ENCODE measurements at places on chromosomes 16 and 17. TPM values are rescaled to one million over a fixed set of nuclear protein-coding genes. Genes with fewer than 3 reads are reported as not detected.

Gene C1QTNF1
- 10.4 TPM for total RNA-seq

Gene BAHCC1
- 12.5 TPM for total RNA-seq

Gene DNASE1L2
- total RNA-seq = 0.85 TPM

Gene EVI2A
- total RNA-seq = 7.4 TPM

Gene PRSS36
- total RNA-seq = 6.4 TPM

- no peak for DNase-seq
Observed at GRCh38 chr16:15686287-15686686, 36.2 kb downstream of the NDE1 start.

DNA sequence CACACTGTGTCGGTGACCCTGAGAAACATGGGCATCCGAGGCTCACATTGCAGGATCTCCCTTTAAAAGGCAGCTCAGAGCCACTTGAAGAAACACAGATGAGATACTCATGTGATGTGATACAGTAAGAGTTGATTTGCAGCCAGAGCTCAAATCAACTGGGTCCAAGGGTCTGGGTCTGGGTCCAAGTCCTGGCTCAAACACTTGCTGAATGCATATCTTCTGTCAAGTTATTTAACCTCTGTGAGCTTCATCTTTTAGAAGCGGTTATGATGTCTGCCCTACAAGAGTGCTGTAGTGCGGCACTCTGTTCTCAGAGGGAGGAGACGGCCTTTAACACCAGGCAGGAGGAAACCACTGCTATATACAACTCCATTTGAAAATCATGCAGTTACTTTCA is 6.4 kb downstream of the KRT38 start:
- DNase-seq = no peak

- peak; percentile 58 for DNase-seq
Observed at GRCh38 chr17:21210411-21211076, 3.4 kb downstream of the TMEM11 start.

DNA sequence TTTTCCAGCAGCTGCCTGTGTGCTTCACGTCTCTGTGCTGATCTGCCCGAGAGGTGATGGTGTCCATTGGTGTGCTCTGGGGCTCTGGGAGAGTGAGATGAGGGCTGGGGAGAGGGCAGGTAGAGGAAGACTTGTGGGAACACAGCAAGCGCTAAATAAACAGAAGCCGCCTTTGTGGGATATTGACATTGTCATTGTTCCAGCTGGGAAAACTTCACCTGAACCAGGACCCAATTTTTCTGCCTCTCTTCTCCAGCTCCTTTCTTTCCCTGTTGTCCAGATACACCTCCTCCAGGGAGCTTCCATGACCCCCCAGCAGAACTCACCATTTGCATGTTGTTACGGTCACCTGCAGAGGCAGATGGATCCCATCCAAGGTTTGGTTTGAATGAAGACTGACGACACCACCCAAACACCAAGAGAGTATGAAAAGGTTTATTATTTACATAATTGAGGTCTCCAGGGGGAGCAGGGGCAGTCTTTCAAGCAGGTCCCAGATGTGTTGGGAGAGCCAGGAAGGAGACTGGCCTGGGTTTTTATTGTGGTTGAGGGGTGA is 3.6 kb upstream of the ITGA3 start:
- peak; percentile 47 for DNase-seq

DNA sequence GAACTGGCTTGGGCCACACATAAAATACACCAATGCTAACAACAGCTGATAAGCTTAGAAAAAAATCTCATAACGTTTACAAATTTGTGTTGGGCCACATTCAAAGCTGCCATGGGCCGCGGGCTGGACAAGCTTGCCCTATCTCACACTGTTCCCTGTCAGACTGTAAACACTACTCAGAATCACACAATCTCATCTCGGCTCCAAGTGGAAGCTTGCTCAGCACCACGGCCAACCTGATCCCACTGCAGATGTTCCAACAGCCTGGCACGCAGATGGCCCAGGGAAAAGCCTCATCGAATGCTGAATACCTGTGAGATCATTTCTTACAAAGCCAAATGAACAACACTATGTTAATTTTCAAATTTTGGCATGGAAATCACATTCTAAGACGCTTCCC is 125.8 kb downstream of the ANKRD11 start:
- no peak for DNase-seq

GRCh38 chr16:4180511-4180910 is 61.4 kb downstream of the SRL start:
- no peak for DNase-seq

- no peak for DNase-seq
Observed at GRCh38 chr17:49592263-49592662, 16.6 kb downstream of the NXPH3 start.

DNA sequence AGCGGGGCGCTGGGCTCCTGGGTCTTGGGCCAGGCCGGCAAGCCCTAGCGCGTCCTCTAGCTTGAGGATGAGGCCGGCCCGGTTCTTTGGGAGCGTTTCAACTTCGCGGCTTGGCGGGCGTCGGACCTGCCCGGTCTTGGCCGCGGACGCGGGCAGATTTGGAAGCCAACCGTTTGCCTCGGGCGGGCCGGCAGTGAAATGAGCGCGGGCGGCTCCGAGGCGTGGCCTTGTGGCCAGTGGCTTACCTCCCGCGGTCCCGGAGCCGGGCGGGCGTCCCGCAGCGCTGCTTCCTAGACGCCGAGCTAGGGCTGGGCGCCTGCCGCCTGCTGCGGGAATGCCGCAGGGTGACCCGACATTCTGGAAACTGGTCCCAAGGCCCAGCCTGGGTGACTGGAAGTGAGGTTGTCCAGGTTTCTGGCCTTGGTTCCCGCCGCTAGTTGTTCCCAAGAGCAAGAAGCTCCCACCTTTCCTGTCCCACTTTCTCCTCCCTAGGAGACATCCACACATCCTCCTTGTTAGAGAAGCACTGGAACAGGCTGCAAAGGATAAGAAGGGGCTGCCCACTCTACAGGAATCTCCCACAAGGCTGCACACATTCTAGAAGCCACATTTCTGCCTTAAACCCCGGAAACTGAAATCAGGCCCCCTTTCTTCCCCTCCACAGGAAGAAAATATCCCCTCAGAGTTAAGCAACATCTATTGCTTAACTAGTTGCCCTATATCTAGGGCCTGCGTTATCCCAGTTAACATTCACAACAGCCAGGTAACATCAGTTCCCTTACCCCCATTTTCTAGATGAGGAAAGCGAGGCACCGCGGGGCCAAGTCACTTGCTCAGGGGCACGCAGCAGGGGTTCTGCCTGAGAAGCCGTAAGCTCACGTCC is 4.5 kb upstream of the CBX8 start:
- no peak for DNase-seq

DNA sequence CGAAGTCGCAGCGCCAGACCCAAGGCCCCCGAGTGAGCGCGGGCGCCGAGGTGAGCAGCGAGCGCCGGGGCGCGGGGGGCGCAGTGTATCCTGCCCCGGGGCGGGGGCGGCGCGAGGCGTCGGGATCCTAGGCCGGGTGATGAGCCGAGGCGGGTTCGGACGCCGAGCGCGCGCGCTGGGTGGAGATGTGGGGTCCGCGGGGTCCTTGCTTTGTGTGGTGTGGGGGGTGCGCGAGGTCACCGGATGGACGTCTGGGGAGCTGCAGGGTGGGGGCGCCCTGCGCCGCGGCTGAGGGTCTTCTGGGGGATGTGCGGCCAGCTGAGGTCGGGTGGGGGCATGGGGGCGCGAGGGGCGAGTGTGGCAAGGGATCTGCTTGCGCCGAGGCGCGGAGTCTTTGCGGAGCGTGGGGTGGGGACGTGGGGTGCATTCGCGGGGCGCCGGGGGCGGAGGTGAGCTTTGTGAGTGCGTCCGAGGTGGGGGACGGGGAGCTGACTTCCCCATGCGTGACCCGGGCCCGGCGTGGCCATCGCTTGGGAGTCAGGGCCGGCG is 560 bp downstream of the RAI1 start:
- peak; percentile 55 for DNase-seq

DNA sequence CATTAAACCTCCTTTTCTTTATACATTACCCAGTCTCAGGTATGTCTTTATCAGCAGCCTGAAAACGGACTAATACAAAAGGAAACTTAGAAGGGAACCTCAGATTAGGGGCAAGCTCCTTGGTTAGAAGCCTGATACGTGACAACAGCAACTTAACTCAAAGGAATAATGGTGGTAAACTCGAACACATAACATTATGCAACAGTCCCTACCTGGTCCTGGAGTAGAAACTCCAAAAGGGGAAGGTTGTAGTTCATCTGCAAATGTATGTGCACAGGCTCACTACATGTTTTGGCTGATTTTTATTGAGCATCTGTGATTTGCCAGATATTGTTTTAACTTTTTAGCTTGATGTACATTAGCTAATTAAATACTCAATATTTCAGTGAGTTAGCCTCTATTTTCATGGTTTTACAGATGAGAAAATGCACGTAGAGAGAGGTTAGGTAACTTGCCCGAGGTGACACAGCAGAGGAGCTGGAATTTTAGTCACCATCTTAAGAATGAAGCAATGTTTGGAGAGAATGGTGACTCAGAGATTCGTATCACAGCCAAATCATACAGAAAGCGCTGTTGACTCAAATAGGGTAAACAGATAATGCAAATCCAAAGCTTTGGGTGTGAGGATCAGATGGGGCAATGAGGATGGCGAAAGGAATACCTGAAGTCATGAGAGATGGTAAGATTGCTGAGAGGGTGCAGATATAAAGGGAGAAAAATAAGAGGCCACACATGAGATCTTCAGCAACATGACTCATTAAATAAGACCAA is 194.9 kb upstream of the RBFOX1 start:
- no peak for DNase-seq

DNA sequence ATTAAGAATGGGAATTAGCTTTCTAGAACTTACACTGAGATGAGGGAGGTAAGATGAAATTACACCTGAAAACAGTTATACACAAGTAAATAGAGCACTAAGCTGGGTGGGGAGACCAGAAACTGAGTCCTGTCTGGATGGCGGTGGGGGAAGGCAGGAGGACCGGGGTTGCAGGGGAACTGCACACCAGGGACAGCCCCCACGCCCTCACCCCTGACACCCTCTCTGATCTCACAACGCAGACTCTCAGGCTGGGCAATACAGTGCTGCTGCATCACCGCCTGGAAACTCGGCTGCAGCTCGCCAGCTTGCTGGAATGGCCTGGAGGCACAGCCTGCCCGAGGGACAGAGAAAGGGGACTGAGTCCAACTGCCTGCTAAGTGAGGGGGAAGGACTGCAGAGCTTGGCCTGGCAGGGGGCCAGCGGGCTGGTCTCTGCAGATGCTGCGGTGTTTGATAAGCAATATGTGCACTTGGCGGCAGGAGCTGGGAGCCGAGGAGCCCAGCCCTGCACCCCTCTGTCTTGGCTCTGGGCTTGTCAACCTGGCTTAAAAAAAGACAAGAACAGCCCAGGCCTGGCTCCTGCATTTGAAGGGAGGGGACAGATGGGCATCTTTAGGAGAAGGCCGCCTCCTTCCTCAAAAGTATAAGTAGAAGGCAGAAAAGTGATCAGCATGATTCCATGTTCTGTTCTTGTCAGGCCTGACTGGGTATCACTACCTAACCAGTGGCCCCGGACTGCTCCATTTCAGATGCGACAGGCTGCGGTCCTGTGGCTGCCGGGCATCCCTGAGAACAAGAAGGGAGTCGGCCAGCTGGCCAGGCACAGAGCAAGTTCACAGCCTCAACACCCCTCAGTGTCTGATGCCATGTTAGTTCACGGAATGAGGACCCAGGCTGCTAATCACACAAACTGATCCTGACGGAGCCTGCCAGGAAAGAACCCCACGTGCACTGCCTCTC is 30.2 kb downstream of the SPHK1 start:
- DNase-seq = no peak

- DNase-seq = no peak
Observed at GRCh38 chr16:26015776-26016175, 324.0 kb downstream of the HS3ST4 start.

DNA sequence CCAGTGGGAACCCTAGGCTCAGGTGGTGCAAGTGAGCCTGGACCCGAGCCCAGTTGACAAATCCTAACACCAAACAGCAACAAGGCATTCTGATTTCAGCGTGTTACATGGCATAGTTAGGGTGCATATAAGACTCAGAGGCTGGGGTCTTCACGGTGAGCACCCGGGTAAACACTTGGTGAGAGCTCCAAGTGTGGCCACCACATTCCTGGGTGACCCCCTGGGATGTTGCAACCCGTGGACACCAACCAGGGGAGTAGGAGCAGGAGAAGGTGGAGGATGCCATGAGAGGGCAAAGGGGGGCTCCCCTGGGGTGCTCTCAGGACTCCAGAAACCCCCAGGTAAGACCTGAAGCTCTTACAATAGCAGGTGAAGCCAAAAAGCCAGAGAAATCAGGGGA is 69.9 kb upstream of the CDH5 start:
- DNase-seq = no peak

All from colonic mucosa (tissue), 4 donors.